Heart right ventricle (tissue), 16 donors: ENCODE measurements at places on chromosomes 5 and 9. TPM values are rescaled to one million over a fixed set of nuclear protein-coding genes. Genes with fewer than 3 reads are reported as not detected.

The SLC25A2 gene
- not detected for total RNA-seq

The SCAI gene
- 3.8 TPM for total RNA-seq

- DNase-seq: no peak
Observed at GRCh38 chr9:109817146-109817845, 37.3 kb downstream of the PALM2AKAP2 start.

DNA sequence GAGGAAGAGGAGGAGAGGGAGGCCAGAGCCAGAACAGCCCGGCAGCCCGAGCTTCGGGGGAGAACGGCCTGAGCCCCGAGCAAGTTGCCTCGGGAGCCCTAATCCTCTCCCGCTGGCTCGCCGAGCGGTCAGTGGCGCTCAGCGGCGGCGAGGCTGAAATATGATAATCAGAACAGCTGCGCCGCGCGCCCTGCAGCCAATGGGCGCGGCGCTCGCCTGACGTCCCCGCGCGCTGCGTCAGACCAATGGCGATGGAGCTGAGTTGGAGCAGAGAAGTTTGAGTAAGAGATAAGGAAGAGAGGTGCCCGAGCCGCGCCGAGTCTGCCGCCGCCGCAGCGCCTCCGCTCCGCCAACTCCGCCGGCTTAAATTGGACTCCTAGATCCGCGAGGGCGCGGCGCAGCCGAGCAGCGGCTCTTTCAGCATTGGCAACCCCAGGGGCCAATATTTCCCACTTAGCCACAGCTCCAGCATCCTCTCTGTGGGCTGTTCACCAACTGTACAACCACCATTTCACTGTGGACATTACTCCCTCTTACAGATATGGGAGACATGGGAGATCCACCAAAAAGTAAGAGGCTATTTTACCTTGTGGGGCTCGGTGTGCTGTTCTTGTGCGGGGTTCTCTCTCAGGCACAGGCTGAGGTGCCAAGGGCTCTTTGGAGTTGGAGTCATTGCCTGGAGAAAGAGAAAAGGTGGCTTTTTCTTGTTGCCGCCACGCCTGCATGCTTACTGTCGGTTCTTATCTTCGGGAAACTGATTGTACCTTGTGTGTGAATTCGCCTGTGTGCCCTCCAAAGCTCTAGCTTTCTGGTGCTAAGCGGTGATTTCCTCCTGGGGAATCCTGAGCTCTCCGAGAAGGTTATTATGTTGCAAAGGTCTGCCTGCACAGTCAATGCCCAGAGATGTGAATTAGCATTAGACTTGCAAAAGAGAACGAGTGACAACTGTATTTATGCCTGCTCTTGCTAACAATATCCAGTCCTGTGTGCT, at the start of gene ISL1:
Gene ISL1 (plus strand): TSS at position 318 of the 991 bp plus-strand sequence. CDS start 224 bp downstream, at position 542.
- no peak for DNase-seq

GRCh38 chr5:159402856-159403255, 72.6 kb upstream of the IL12B start:
- no peak for DNase-seq

DNA sequence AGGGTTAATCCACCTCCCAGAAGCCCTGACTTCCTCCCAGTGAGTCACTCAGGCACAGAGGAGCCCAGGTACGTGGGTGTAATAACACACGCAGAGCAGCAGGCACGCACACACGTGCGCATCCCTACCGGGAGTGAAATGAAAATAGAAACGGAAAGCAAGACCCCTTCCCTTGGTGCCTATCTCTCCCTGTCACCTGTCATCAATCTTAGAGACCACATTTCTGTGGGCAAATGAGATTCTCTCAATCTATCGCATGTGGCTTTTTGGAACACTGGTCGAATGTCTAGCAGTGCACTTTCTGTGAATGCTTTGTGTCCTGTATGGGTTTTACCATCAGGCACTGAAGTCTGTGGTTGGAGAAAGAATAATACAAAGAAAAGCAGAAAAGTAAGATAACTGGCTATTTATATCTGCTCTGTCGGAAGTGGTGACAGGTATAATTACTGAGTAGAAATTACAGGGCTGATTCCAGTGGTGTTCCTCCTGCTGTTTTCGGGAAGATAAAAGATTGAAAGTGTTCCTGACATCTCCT, 137.7 kb upstream of the GRIA1 start:
- DNase-seq: no peak
